ENCODE measurements at places on chromosomes 3 and 15. TPM values are rescaled to one million over a fixed set of nuclear protein-coding genes. Genes with fewer than 3 reads are reported as not detected.

CISH gene
- 1.3 TPM for total RNA-seq

P2RY12 gene
- not detected for total RNA-seq

CCDC54 gene
- not detected for total RNA-seq

SECISBP2L gene
- 94.7 TPM for total RNA-seq

PLA2G4E gene
- total RNA-seq, result not detected

ZCWPW2 gene
- 0.91 TPM for total RNA-seq

TNFAIP8L3 gene
- total RNA-seq, result 3.0 TPM

ITGA11 gene
- 306 TPM for total RNA-seq

KIF7 gene
- 21.9 TPM for total RNA-seq

MRAS gene
- 48.0 TPM for total RNA-seq

ZBBX gene
- 0.11 TPM for total RNA-seq

C3orf70 gene
- 1.5 TPM for total RNA-seq

RBP2 gene
- total RNA-seq, result not detected

AQP9 gene
- 0.52 TPM for total RNA-seq

SOX2 gene
- total RNA-seq, result not detected

ECE2 gene
- total RNA-seq, result not detected

SLC12A8 gene
- total RNA-seq, result 1.6 TPM

ARIH2 gene
- total RNA-seq, result 61.2 TPM

SEMA3G gene
- total RNA-seq, result 0.13 TPM

GNAT1 gene
- not detected for total RNA-seq

UNC13C gene
- not detected for total RNA-seq

KY gene
- 4.8 TPM for total RNA-seq

FETUB gene
- total RNA-seq, result not detected

SIDT1 gene
- total RNA-seq, result not detected

LRRC49 gene
- total RNA-seq, result 20.3 TPM

KBTBD13 gene
- not detected for total RNA-seq

CPLX3 gene
- not detected for total RNA-seq

TMED3 gene
- total RNA-seq, result 128 TPM

FBXL22 gene
- total RNA-seq, result 0.22 TPM

EPHB3 gene
- total RNA-seq, result 8.5 TPM

SGO1 gene
- total RNA-seq, result 5.4 TPM

MESP2 gene
- 0.78 TPM for total RNA-seq

TRPM1 gene
- total RNA-seq, result not detected

PAQR9 gene
- under 0.01 TPM for total RNA-seq

CRYBG3 gene
- total RNA-seq, result 31.5 TPM

HDGFL3 gene
- 47.7 TPM for total RNA-seq

RARB gene
- total RNA-seq, result 13.4 TPM

LIPC gene
- total RNA-seq, result 1.8 TPM

COX17 gene
- 9.0 TPM for total RNA-seq

OXTR gene
- 0.76 TPM for total RNA-seq

TRH gene
- total RNA-seq, result 0.13 TPM

PHC3 gene
- 51.6 TPM for total RNA-seq

FBXW12 gene
- not detected for total RNA-seq

ARNT2 gene
- total RNA-seq, result 18.3 TPM

GRAMD2A gene
- total RNA-seq, result 1.0 TPM

Measured in articular chondrocyte of knee joint (primary cell).